ENCODE measurements at places on chromosomes 2 and 18. TPM values are rescaled to one million over a fixed set of nuclear protein-coding genes. Genes with fewer than 3 reads are reported as not detected.

The VPS4B gene
- 47.9 TPM for total RNA-seq

The AFF3 gene
- total RNA-seq, result 4.5 TPM

The HMSD gene
- not detected for total RNA-seq

The ABHD3 gene
- 23.9 TPM for total RNA-seq

The EPHA4 gene
- total RNA-seq, result 23.1 TPM

The CYP1B1 gene
- 113 TPM for total RNA-seq

The MYL1 gene
- total RNA-seq, result not detected

The SPATA3 gene
- not detected for total RNA-seq

The MTX2 gene
- total RNA-seq, result 18.8 TPM

The MC4R gene
- total RNA-seq, result not detected

The HOXD1 gene
- 1.1 TPM for total RNA-seq

The GRB14 gene
- total RNA-seq, result 21.7 TPM

The HOXD12 gene
- total RNA-seq, result not detected

The TMEM37 gene
- total RNA-seq, result 56.4 TPM

The GRHL1 gene
- 18.0 TPM for total RNA-seq

The ITM2C gene
- total RNA-seq, result 27.1 TPM

The IL1R2 gene
- total RNA-seq, result 101 TPM

The SLC9A2 gene
- total RNA-seq, result not detected

The CLHC1 gene
- total RNA-seq, result 5.2 TPM

The GALNT14 gene
- 3.4 TPM for total RNA-seq

Data from mesenteric fat pad (tissue), 1 donor.